Kidney tubule cell (primary cell): ENCODE measurements at places on chromosomes 4 and X.
A peak's percentile ranks its signal among the peaks of the same experiment; 100 is the strongest.

GRCh38 chrX:38882894-38883626 is 81.8 kb downstream of the MID1IP1 start:
- DNase-seq, result peak; percentile 94

- DNase-seq, result no peak
Measured at GRCh38 chr4:71066737-71067716, 73.6 kb downstream of the DCK start.

GRCh38 chr4:168475745-168476144 is 4.5 kb downstream of the DDX60L start:
- DNase-seq, result peak; percentile 63

- no peak for DNase-seq
Measured at GRCh38 chr4:48898733-48899431, 7.7 kb downstream of the OCIAD2 start.

DNA sequence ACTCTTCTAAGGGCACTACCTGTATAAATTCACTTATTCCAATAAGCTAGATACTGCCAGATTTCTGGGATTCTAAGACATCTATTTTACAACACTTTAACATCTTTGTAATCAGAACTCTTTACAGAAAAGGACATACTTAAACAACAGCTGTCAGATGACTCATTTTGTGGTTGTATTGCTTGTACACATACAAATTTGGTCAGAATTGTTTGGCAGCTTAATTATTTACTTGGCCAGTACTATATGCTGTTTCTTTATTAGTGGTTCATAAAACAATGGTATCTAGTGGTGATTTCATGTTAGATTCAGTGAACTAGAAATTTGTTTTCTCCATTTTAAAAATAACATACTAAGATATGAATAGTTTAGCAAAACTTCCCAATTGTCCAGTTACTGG is 27.2 kb downstream of the PALLD start:
- peak; percentile 84 for DNase-seq

GRCh38 chr4:139633195-139633594 is 32.4 kb upstream of the MGST2 start:
- peak; percentile 25 for DNase-seq

DNA sequence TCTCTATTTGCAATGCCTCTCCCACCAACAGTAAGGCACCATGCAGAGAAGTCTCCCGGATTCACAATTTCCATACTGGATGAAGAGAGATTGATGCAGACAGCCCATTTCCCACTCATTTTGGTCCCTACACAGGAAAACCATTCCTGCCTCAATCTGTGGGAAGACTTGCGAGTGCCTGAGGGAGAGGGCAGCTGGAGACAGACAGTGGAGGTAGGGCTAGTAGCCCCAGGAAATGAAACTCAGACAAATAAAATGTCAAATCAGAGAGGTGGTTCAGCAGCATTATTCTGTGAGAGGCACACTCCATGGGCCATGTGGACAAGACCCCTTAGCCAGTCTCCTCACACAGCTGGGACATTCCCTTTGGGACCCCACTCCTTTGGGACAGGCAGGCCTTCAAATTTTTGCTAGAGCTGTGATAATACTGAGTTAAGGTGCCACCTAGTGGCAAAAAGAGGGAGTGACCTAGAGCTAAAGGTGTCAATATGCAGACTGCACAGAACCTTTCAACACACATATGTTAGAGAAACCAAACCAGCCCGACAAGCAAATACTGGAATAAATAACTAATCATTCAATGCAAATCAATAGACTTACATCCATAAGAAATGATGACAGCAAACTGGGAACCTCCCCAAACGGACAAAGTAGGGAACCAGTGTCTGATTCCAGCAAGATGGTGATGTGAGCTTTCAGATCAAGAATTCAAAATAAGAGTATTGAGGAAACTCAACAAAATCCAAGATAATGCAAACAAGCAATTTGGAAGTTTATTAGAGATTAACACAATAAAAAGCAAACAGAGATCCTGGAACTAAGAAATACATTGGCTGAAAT is 1865.3 kb upstream of the AGA start:
- DNase-seq, result peak; percentile 30

DNA sequence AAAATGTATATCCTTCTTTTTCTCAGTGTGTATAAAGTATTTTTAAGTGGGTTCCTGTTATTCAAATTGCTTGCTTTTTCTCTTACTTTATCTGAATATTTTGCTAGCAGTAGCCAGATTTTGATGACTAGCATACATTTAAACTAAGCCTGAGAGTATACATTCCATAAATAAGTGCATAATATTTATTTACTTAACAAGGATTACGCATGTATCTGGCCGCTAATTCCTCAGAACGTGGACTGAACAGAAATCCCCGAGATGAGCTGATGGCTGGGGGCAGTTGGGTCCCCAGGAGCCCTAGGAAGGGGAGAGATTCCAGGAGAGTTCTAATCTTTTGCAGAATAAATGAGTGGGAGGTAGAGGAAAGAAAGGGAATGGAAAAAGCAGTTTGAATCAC is 91.0 kb downstream of the PHOX2B start:
- no peak for DNase-seq

DNA sequence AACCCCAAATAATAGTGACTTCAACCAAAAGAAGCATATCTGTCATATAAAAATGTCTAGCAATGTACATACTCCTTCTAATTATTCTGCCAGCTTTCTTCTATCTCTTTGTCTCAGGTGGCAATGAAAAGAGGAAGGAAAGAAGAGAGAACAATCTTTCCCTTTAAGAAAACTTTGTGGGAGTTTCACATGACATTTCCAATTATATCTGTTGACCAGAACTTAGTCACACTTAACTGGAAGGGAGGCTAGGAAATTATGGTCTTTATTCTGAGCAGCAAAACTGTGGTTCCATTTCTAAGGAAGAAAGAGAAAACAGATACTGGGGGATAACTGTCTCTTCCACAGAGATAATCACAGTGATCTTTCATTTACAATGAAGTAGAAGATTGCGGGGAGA is 12.9 kb upstream of the MAOA start:
- DNase-seq, result no peak

GRCh38 chrX:128020701-128021100 is 31.5 kb downstream of the ACTRT1 start:
- DNase-seq, result peak; percentile 85

- peak; percentile 8 for DNase-seq
Measured at GRCh38 chrX:63754136-63754859, 30.7 kb downstream of the ARHGEF9 start.

- no peak for DNase-seq
Measured at GRCh38 chrX:49673394-49673793, 22.4 kb downstream of the PAGE1 start.

DNA sequence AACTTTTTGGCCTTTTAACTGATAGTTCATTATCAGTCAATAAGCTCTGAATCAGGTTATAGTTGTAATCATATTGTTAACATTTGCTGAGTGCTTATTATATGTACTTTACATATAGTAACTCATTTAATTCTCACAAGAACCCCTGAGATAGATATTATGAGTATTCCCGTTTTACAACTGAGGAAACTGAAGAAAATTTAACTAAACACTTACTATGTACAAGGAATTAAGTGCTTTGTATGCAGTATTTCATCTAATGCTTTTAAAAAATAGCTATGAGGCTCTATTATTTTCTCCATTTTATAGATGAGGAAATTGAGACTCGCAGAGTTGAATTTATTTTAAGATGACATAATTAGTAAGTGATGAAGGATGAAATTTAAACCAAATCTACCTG is 27.7 kb upstream of the FGF2 start:
- DNase-seq, result no peak

DNA sequence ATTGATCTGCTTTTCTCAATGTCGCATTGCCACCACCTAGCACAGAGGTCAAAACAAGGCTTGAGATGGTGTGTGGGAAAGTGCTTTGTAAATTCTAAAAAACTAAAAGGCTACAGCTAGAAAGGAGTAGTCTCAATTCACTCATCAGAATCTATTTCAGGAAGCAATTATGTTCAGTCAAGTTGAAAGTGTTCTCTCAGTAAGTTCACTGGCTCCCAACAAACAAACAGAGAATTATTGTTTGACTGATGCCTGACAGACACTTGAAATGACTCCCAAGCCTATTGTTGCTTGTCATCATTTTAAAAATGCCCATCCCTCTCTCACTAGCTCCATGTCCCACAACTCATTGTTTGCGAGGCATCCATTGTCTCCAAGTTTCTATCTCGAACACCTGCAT is 419.6 kb upstream of the CPEB2 start:
- DNase-seq, result no peak

GRCh38 chrX:40784516-40785151 is 49.3 kb upstream of the MED14 start:
- peak; percentile 74 for DNase-seq

- no peak for DNase-seq
Measured at GRCh38 chrX:30982467-30982866, 89.4 kb downstream of the FTHL17 start.

DNA sequence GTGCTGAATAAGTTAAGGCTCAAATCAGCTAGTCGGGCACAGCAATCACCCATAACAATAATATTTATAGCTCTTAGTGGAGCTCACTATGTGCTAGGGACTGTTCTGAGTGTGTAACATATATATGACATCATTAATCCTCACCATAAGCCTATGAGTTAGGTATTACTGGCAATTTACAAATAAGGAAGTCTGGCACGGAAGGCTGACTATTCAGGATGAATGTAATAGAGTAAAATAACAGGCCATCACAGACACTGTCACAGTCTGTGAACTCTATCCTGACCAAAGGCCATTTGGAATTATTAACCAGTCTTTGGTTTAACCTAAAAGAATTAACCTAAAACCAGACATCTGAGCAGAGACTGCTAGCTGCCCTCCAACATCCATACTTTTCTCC is 119.3 kb downstream of the C4orf51 start:
- DNase-seq, result peak; percentile 82

DNA sequence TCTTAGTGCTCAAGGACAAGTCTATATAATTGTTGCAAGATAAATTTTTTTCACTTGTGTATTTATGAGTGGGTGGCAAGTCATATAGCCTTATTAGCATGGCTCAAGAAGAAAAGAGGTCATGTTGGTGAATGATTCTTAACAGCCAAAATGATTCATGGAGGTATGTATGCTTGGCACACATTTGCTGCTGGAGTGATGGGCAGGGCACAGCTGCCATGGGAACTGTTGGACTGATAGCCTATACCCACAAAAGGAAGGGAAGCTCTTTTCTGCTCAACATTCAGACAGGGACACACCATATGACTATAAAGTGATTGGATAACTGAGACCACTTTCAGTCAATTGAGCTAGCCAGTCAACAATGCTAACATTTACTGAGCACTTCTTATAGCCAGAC is 46.8 kb upstream of the PITX2 start:
- DNase-seq, result peak; percentile 53

- DNase-seq, result peak; percentile 77
Measured at GRCh38 chr4:169619518-169619957, 840 bp upstream of the CLCN3 start.

- peak; percentile 89 for DNase-seq
Measured at GRCh38 chr4:152850377-152850776, 70.6 kb downstream of the ARFIP1 start.

DNA sequence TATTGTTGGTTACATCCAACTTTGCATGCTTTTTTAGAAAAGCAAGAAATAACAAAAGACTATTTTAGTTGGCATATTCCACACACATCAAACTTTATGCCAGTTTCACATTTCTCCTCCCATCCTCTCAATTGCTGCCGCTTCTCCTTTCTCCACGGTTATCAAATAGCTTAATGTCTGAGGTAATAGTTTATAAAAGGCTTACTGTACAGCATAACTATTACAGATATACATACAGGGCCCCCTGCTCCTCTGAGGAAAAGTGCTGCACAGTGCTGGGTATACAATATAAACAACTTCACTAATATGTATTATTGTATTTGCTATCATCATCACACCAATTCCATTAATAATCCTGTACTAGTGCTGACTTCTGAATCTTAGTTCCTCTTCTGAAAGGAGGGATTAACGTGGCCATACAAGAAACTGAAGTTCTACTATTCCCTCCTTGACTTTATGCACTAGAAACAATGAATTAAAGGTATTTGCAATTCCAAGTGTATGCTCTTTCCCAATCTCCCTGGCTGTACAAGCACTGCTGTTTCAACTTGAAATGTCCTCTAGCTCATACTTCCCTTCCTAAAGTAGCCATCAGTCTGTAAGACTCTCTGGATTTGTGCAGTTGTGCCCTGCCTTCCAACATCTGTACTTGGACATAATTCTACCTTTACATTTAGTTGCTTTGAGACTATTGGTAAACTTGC is 2.5 kb downstream of the CCNI start:
- DNase-seq, result peak; percentile 15
